T1000 (cell line): ENCODE measurements at places on chromosomes 1 and 21.

- no peak for DNase-seq
Observed at GRCh38 chr1:230632273-230632873, 9.9 kb upstream of the COG2 start.

DNA sequence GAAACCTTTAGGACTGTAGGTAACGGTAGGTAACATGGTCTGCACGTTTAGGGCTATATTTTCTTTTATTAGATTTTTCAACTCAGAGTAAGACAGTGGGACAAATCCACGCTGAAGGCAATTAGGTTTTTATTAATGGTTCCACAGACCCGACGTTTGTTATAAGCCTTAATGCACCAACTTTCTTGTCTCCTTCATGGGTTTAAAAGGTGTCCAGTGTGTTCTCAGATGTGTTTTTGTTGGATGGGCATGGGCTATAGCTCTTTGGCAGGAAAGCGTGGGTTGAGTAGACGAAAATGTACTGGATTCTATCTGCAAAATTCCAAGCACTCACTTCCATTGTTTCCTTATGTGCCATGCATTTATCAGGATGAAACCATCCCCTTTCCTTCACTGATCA lies 88.0 kb upstream of the SIM2 start:
- no peak for DNase-seq

DNA sequence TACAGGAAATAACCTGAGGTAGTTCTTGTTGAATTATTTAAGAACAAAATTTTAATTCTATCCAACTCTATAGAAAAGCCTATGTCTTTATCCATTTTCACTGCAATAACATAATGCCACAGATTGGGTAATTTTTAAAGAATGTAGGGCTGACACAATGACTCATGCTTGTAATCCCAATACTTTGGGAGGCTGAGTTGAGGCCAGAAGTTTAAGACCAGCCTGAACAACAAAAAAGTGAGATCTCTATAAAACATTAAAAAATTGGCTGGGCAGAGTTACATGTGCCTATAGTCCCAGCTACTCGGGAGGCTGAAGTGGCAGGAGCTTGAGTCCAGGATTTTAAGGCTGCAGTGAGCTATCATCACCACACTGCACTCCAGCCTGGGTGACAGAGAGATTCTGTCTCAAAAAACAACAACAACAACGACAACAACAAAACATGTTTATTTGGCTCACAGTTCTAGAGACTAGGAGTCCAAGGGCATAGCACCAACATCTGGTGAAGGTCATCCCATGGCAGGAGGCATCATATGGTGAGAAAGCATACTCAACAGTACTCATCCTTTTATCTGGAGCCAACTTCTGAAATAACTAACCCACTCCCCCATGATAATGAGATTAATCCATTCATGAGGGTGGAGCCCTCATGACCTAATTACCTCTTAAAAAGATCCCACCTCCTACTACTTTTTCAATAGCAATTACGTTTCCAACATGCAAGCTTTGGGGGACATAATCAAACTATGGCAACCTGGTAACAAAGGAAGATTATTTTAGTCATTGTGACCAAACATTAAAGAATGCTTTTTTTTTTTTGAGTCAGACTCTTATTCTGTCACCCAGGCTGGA lies 59.6 kb downstream of the ABL2 start:
- peak; percentile 3 for DNase-seq

- DNase-seq, result no peak
Observed at GRCh38 chr1:41412748-41413147, 51.5 kb downstream of the FOXO6 start.

DNA sequence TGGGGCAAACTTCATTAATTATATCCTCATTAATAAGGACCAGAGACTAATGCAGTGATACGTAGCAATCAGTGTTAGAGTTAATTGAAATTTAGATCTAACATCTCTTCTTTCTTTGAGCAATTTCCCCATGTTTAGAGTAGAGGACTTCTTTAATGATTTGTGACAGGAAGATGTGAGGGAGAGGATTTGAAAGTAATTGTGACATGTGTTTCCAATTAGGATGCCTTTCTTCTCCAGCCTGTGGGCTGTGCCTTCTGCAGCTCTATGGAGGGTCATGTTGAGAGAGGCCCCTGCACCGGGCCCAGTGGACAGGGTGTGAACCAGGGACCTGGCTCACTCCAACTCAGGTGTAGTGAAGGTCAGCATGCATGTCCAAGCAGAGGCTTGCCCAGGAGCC lies 103.0 kb downstream of the GREM2 start:
- DNase-seq, result no peak

DNA sequence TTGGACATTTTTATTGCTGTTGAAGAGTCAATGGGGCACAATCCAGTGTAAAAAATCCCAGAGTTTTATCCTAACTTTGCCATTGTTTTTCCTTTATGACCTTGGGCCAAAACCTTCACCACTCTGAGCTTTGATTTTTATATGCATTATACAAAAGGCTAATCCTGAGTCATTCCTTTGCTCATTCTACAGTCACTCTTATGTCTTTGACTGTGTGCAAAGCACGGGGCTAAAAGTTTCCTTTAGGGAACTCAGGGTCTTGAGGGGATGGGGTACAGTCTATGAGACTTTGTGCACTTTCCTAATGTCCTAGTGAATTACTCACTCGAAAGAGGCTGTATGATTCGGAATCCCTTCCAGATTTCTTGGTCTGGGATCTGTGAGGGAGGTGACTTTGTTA lies 543.2 kb upstream of the CAMK1G start:
- DNase-seq, result no peak
